ENCODE measurements at places on chromosomes 1 and 21.

DNA sequence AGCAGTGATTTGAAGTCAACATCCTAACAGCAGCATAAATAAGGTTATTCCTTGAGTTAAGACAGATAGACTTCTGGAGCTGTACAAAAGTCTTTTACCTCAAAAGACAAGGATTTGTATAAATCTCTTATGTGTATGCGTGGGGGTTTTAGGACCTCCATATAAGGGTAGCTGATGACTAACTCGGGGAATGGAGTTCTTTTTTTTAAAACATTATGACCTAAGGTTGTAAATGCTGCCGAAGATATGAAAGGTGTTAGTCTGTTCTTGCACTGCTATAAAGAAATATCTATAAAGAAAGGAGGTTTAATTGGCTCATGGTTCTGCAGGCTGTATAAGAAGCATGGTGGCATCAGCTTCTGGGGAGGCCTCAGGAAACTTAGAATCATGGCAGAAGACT is 90.4 kb downstream of the EPB41 start:
- no peak for DNase-seq

- no peak for DNase-seq
Measured at GRCh38 chr1:45545553-45546310, 4.9 kb upstream of the AKR1A1 start.

DNA sequence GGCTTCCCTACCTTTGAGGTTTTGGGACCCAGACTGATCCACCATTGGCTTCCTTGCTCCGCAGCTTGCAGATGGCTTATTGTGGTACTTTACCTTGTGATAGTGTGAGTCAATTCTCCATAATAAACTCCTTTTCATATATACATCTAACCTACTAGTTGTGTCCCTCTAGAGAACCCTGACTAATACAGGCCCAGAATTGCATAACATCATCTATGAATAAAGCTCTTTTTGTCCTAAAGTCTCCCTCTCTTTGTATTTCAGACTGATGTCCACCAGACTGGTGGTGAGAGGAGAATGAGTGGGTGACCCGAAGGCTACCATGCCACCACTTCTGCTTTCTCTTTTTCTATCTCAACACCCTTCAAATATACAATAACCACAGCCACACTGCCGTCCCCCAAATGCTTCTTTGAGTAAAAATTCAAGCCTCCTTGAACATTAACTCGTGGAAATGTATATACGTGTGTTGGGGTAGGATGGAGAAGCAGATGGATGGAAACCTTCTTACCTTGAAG is 265.7 kb downstream of the PTBP2 start:
- peak; percentile 50 for DNase-seq

- DNase-seq: no peak
Measured at GRCh38 chr1:210001751-210002150, 63.7 kb downstream of the SYT14 start.

DNA sequence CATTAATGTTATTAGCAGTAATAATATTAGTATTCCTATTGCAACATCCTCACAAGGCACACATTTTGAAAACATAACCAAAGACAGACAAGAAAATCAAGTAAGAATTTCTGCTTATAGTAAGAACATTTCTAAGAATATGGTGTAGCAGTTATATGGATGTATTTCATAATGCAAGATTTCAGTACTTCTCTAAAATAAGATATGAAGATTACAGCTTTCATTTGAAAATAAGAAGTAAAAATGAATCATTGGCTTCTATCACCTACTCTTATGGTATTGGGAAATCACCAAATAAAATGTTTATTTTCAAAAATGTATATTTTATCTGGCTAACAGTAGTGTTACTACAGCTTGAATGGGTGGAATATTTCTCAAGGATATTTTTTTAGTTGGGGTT is 103.8 kb upstream of the USP25 start:
- no peak for DNase-seq

GRCh38 chr21:26842974-26843932 is 2.0 kb downstream of the ADAMTS1 start:
- DNase-seq: peak; percentile 96

DNA sequence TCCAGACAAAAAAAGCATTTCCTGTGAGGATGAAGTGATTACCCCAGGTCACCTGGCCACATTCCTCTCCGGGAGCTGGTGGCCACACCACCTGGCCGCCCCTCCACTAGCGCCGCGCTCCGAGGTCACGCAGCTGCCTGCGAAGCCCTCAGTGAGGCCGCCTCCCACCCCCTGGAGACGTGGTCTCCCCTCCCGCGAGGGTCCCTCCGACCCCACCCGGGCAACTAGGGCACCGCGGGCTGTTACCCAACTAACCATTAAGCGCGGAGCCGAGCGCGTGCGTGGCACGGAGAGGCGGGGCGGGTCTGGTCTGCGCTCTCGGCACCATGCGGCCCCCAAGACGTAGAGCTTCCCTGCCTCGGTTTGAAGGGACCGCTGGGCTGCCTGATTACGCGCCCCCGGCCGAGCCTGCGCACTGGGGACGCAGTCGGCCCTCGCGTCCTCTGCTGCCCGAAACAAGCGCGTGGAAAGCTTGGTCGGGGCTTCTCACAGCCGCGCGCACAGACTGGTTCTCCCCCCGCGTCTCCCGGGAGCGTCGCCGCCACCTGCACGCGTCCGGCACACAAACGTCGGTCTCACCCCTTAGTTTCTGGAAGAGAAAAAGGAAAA is 106.5 kb downstream of the SLC16A1 start:
- DNase-seq: peak; percentile 33

All from IMR-90 (cell line).